T47D (cell line): ENCODE measurements at places on chromosomes 1 and 21.
A peak's percentile ranks its signal among the peaks of the same experiment; 100 is the strongest.

- no peak for DNase-seq
Measured at GRCh38 chr1:44103270-44104131, 15.1 kb upstream of the KLF17 start.

DNA sequence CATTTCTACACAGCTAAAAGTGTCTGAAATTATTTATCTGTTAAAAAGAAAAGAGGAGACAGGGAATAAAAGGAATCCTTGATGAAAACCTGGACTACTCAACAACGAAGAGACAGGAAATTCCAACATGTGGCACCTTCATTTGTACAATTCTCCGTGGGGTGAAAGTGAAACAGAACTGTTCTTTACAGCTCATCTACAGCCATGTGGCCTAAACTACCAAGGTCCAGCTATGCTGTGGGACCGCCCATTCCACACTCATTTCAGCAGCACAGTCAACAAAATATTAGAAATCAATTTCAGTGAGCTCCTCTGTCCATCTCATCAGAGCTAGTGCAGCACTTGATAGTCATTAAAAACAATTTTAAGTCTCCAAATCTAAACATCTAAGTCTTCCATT, 44.0 kb downstream of the UBR4 start:
- DNase-seq, result no peak

- DNase-seq, result no peak
Measured at GRCh38 chr21:42629933-42630589, 23.4 kb upstream of the PDE9A start.

GRCh38 chr1:57489358-57490036, 65.6 kb upstream of the DAB1 start:
- DNase-seq, result no peak

- DNase-seq, result no peak
Measured at GRCh38 chr1:54814571-54814970, 13.4 kb upstream of the TTC22 start.

- no peak for DNase-seq
Measured at GRCh38 chr1:67522793-67523192, 92.6 kb upstream of the SERBP1 start.

DNA sequence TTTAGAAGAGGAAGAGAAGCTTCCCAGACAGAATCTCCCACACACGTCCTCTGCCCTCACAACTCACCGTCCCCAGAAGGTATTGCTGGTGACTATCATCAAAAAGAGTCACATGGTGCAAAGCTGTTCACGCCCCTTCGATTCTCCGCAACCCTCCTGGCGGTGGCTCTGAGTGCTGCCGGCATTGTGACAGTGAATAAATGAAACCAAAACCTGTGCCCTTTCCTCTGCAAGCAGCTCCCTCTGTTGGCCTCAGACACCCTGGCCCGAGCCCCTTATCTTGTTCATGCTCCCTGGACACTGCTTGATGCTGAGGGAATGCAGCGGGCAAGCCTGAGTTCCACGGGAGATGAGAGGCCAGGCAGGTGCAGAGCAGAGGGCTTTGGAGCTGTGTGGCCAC, 510.3 kb downstream of the NPHP4 start:
- DNase-seq, result no peak

DNA sequence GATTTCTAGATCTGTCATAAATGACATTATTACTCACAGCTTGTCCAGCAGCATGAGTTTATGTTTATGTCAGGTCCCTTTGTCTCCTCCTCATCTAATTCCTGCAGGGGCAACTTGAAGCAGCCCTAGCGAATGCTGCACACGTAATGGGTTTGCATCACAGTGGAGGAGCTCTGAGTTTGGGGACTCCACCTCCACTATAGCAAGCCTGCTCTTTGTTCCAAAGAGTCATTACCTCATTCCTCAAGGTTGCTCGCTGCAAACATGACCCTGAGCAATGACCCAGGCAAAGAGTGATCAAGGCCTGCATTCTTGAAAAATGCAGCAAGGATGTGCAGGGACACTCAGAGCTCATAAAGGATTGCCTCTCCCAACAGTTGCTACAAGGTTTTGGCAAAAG, 261.9 kb downstream of the HHIPL2 start:
- no peak for DNase-seq

GRCh38 chr1:211158866-211159265, 24.9 kb upstream of the KCNH1 start:
- no peak for DNase-seq

DNA sequence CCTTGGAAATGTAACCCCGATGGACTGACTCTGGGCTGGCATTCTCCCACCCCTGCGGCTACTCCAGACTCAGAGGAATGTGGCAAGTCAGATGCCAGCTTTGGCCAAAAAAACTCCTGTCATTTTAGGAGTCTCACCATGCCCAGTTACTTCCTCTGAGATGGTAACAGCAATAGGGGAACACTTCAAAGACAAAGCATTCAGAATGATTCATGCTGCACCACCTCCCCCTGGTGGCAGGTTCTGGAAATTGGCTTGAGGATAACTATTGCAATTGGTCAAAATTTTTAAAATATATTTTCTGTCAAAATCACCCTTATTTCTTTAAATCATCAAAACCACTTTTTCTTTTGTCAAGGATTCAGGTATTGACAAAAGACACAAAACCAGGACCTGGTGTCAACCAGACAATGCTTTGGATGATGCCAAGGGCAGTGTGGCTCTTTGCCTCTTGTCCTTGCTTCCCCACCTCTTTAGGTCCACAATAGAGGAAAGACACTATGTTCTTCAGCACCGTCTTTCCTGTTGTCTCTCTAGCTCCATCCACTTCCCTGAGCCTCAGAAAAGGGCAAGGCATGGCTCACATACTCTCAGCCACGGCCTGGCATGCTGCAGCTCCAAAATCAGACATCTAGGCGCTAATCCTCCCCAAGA, 9.9 kb upstream of the CDCA8 start:
- DNase-seq, result peak; percentile 34

DNA sequence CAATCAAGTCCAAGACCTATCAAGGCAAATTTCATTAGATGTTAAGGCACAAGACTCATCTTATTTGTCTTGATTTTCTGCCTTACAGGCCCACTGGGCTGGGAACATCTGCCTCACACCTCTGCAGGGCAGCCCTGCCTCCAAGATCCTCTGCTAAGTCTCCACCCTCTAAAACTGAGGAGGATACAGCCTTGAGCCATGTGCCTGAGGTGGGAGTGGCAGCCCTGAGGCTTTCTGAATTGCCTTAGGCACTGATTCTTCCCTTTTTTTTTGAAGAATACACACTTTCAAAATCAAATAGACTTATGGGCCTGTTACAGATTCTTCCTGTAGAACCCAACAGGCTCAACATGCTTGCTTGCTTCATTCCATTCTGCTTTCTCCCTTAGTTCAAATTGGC, 544.3 kb upstream of the ADAMTS5 start:
- DNase-seq, result no peak

DNA sequence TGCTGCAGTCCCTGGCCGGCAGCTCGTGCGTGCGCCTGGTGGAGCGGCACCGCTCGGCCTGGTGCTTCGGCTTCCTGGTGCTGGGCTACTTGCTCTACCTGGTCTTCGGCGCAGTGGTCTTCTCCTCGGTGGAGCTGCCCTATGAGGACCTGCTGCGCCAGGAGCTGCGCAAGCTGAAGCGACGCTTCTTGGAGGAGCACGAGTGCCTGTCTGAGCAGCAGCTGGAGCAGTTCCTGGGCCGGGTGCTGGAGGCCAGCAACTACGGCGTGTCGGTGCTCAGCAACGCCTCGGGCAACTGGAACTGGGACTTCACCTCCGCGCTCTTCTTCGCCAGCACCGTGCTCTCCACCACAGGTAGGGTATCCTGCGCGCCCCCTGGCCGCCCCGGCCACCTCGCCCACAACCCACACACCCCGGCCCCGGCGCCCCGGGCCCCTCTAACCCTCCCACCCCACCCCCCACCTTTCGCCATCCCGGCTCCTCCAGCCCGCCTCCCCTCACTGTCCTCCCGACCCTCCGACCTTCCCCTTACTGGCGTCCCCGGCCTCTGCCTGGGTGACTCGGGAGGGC, 352 bp downstream of the KCNK1 start:
- DNase-seq, result peak; percentile 44

GRCh38 chr21:39972471-39972870, 105.2 kb downstream of the PCP4 start:
- no peak for DNase-seq

DNA sequence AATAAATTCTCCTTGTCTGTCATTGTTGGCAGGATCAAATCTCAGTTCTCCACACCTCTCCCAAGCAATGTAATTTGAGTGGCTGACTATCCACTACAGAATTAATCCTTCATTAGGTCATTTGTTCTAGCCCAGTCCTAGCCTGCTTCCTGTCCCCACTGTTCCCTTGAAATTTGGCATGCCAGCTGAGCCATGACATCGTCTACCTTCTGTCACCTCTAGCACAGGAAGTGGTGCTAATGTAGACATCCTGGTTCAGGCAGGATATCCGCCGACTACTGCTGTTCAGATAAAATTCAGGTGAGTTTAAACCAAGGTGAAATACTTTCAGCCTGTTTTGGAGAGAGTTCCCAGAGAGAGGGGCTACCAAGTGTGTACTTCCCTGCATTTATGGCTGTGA, 5.9 kb downstream of the CHRM3 start:
- DNase-seq, result no peak

DNA sequence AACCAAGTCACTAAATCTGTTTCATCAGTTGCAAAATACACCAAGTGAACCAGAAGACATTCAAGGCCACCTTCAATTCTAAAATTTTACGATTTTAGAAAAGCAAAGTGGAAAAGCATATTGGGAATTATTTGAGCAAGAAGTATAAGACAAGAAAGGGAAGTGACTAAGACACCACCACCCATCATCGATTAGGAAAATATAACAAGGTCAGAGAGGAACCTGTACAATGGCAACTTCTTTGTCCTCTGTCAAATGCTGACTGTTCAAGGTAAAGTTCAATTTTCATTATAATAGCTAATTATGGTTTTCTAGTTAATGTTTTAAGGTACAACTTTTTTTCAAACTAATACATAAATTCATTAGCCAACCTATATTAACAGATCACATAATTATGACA, 10.8 kb downstream of the FRRS1 start:
- DNase-seq, result no peak

DNA sequence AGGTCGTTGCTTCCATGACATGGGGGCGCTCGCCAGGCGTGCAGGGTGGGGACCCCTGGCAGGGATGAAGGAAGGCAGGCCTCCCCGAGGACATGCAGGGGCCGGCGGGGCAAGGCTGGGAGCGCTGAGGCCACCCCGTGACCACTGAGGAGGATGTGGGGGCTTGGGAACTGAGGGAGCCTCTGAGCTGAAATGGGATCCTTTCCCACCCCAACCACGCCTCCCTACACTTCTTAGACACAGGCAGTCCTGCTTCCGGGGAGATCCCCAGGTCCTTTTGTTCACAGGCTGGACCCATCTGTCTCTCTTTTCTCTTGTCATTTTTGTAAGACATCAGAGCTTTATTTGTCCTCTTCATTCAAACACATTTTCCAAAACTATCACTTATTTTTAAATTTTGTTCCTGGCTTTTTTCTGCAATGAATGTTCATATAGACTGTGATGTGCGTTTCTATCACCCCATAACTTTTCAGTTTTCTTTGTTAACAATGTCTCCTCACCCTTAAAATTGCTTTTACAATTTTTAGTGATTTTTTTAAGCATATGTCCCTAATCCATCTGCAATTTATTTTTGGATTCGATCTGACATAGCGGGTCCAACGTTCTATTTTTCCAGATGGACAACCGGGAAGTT, 156.7 kb upstream of the BACE2 start:
- no peak for DNase-seq

DNA sequence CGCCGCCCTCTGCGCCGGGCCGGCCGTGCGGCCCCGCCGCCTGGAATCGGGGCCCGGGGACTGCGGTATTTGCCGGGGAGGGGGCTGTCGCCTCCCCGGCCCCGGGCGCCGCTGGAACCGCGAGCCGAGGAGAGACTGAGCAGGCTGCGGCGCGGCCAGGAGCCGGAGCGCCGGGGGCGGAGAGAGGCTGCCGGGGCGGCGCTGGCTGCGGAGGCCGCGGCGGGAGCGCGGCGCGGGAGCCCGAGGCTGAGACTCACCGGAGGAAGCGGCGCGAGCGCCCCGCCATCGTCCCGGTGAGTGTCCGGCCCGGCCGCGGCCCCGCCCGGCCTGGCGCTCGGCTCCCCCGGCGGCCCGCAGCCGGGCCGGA, 746 bp downstream of the DYRK1A start:
- DNase-seq, result no peak

DNA sequence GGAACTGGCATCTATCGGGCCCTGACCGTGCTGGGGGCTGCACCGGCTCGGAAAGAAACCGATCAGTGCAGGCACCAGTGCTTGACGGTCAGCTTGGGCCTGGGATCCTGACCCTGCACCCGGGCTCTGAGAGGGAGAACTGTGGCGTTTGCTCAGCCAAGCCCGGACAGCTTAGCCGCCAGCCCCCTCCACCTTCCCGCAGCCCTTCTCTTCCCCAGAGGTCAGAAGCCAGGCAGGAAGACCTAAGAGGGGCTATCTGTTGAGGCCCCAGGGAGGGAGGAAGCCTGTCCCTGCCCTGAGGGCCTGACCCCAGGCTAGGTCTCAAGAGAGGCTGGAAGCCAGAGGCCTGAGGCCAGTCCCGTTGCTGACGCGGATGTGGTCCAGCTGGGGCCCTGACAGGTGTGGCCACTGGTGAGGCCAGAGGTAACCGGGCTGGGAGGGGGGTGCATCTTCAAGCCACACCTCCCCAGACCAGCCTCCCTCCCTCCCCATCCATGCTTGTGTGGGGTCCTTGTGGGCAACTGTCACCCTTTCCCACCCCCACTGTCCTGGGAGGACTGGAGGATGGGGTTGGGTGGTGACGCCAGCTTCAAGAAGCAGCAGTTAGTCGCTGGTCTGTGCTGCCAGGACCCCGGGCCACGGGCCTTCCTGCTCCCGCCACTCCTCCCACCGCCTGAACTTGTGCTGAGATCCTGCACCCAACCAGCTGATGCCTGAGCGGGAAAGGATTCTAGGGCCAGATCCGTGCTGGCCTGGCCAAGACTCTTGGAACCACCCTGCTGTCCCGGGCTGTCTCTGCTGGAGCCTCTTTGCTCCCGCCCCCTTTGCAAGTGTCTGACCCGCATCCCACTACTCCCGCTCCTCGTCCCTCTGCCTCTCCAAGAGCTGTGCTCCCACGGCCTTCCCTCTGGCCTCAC, 2.6 kb upstream of the DVL1 start:
- peak; percentile 45 for DNase-seq

- no peak for DNase-seq
Measured at GRCh38 chr1:153560771-153561465, 4.7 kb downstream of the S100A2 start.
